Kidney (tissue), 22 donors: ENCODE measurements at places on chromosomes 5 and 9. TPM values are rescaled to one million over a fixed set of nuclear protein-coding genes. Genes with fewer than 3 reads are reported as not detected.

The VLDLR gene
- total RNA-seq = 24.2 TPM

The OCLN gene
- total RNA-seq = 127 TPM

The ECM2 gene
- 7.6 TPM for total RNA-seq

The EQTN gene
- total RNA-seq = 1.4 TPM

The MLLT3 gene
- total RNA-seq = 19.7 TPM

The CORO2A gene
- 5.3 TPM for total RNA-seq

The HMCN2 gene
- total RNA-seq = 8.6 TPM

The MEIKIN gene
- 0.63 TPM for total RNA-seq

The JADE2 gene
- 99.6 TPM for total RNA-seq

The F2RL1 gene
- 51.9 TPM for total RNA-seq

GRCh38 chr5:133396814-133397213, 215.5 kb downstream of the FSTL4 start:
- no peaks in the 10 kb centered on the region for H3K27me3 ChIP-seq
- no peak for DNase-seq
- no peak overlapping the region for H3K4me3 ChIP-seq
- H3K36me3 ChIP-seq = no peaks in the 10 kb centered on the region
- no peaks in the 10 kb centered on the region for H3K4me1 ChIP-seq

GRCh38 chr5:25285136-25285535, 640.4 kb upstream of the CDH10 start:
- H3K4me1 ChIP-seq = no peaks in the 10 kb centered on the region
- no peak for DNase-seq

DNA sequence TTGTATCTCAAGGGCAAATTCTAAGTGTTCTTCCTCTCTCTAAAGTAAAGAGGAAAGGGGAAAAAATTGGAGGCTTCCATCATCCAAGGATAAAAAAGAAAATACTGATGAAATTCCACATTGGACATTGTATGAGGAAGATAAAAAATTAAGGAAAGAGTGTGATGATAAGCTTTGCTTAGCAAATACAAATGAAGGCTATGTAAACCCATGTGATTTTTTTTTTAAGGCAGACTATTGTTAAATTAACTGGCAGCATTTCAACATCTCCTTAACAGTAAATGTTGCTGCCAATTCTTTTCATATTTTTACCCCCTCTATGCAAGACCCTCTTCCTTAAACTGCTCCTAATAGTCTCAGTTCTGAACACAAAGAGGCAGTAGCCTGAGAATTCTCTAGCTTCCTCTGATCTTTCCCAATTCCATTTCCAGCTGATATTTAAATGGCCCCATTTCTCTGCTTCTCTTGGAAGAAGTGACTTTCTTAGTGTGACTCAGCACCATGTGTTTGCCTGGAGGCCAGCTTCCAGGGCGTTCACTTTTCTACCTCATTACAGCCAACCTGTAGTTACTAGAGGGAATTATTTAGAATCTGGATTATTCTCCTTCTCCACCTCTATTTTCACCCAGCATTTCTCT, 159.7 kb downstream of the TLE1 start:
- H3K27ac ChIP-seq = no peak overlapping the region
- no peak overlapping the region for H3K4me3 ChIP-seq
- H3K27me3 ChIP-seq = no peaks in the 10 kb centered on the region
- no peaks in the 10 kb centered on the region for H3K36me3 ChIP-seq
- no peak for DNase-seq
- H3K4me1 ChIP-seq = no peaks in the 10 kb centered on the region

DNA sequence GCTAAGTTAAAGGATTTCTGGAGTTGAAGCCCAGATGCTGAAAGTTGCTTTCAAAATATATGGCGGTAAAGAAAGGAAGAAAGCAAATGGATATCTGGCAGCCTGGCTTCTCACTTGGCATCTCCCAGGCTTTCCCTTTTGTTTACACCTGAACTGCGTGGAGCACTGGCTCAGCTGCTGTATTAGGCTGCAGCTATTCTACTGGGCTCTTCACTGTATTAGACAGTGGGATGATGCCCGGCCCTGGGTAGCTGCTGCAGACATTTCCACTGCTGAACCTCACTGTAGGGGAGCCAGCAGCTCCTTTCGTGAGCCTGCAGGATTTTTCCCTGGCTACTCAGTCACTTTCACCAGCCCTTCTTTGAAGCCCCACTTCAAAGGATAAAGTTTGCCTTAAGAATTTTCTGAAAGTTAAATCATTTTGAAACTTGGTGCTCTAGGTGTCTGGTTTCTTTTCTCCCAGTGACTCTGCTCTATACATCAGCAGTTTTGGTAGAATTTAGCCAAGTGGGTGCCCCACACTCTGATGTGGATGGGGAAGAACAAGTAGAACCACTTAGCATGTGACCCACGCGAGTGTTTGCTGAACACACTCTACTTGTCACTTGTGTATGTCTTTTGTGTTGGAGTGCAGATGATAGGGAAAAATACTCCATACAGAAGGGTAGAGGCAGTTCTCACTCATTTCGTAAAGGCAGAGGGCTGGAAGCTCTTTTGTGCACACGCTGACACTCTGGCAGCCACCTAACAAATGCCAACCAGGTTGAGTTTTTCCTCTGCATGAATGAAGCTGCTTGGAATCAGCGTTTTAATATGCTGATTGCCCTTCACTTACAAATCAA, 49.9 kb downstream of the C9orf152 start:
- H3K36me3 ChIP-seq = peaks cover 2% of the 10 kb centered on the region
- no peak overlapping the region for H3K27ac ChIP-seq
- DNase-seq = no peak
- H3K27me3 ChIP-seq = no peaks in the 10 kb centered on the region
- peaks cover 2% of the 10 kb centered on the region for H3K4me1 ChIP-seq

DNA sequence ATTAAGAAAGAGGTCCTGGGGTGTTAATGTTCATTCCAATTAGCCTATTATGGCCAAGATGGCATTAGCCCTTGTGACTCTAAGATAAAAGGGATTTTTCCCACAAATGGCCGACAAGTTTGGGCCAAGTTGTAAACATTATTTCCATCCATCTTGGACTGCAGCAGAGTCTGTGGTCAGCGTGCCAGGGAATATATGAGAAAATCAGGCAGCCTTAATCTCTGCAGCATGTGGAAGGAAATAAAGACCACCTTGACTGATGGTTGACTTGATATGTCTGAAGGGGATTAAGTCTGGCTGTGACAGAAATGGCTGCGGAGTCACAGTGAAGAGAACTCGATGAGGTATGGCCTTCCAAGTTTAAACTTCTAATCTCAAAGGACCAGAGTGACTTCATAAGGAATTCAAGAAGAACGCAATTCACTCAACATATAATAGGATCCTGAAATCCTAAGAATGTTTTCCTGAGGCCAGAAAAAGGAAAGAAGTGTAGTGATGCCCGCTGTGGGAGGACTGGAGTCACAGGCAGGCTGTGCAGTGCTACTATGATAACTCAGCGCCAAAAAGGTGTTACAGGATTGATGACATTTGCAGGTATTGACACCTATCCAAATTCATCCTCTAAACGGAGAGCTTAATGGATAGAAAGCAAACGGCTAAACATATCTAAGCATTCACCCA, 287.1 kb downstream of the SEC61B start:
- H3K4me3 ChIP-seq = no peak overlapping the region
- no peak for DNase-seq
- no peaks in the 10 kb centered on the region for H3K27me3 ChIP-seq
- no peaks in the 10 kb centered on the region for H3K36me3 ChIP-seq
- no peaks in the 10 kb centered on the region for H3K4me1 ChIP-seq

DNA sequence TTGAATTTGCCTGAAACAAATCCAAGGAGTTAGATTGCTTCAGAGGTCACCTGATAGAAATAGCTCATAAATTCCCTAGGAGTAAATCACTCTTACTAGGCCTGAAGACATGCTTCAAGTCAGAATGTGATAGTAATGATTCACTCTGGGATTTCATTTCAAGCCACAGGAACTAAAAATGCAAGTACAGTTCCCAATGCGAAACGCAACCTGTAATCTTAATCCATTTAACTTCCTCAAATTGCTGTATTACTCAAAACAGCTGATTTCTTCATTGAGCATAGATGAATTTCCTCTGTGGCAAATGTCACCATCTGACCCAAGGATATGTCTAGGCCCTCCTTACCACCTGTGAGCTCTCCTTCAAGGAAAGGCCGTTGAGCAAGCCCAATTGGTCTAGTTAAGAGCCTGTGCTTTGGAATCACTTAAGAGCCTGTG, 32.1 kb upstream of the IL6ST start:
- DNase-seq = no peak
- no peaks in the 10 kb centered on the region for H3K27me3 ChIP-seq
- H3K36me3 ChIP-seq = no peaks in the 10 kb centered on the region

DNA sequence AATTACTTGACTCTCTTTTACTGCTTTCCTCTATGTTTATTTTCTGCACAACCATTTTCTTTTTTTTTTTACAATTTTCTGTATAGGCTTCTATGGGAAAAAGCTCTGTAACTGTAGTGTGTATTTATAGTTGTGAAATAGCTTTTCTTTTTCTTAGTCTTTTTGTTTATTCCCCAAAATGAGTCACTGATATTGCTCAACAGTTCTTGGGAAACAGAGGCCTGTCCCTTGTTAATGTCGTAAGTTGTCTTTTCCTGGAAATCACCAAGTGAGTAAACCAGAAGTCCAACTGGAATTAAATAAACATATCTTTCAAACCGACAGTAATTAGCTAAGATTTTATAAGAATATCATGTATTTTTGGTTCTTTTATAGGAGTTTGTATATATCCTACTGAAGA, 325.1 kb upstream of the PRR16 start:
- no peak overlapping the region for H3K4me3 ChIP-seq
- H3K36me3 ChIP-seq = no peaks in the 10 kb centered on the region
- peak; percentile 36 for DNase-seq
- no peaks in the 10 kb centered on the region for H3K4me1 ChIP-seq
- H3K27ac ChIP-seq = no peak overlapping the region
- no peaks in the 10 kb centered on the region for H3K27me3 ChIP-seq

GRCh38 chr5:14726066-14726838, 61.7 kb downstream of the OTULIN start:
- no peaks in the 10 kb centered on the region for H3K36me3 ChIP-seq
- peaks cover 2% of the 10 kb centered on the region for H3K4me1 ChIP-seq
- H3K27me3 ChIP-seq = no peaks in the 10 kb centered on the region
- H3K27ac ChIP-seq = no peak overlapping the region
- no peak overlapping the region for H3K4me3 ChIP-seq
- DNase-seq = no peak

GRCh38 chr9:124014956-124015660, 3.5 kb downstream of the LHX2 start:
- H3K27me3 ChIP-seq = peaks cover 52% of the 10 kb centered on the region
- H3K4me1 ChIP-seq = no peaks in the 10 kb centered on the region
- no peak overlapping the region for H3K4me3 ChIP-seq

- DNase-seq = no peak
- no peak overlapping the region for H3K4me3 ChIP-seq
- no peaks in the 10 kb centered on the region for H3K36me3 ChIP-seq
- H3K27ac ChIP-seq = no peak overlapping the region
Observed at GRCh38 chr9:92181296-92181695, 66.1 kb upstream of the SPTLC1 start.

DNA sequence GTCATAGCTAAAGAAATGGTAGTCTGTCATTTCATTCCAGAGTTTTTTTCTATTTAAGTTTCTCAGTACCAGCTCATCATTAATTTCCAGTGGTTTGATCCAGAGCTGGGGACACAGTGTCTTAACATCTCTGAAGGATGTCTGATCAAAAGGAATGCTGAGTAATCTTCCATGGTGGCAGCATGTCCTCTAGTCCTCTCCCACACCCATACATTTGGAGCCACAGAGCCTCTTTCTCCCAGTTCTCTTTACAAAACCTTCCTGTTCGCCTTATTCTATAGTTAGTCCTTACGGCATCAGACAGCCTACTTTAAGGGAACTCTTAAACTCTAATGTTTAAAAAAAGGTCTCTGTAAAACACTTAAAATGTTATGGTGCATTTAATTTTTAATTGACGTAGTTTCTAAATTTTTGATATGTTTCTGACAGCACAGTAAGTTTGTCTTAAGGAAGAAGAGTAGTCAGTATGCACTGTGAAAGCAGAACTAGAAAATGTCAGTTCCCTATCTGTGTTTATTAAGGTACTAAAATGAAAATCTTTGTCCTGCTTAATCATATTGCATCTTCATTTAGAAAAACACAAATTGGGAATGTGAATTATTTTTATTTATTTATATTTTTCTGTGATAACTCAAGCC, 96.8 kb downstream of the INIP start:
- no peak overlapping the region for H3K27ac ChIP-seq
- no peaks in the 10 kb centered on the region for H3K4me1 ChIP-seq
- H3K36me3 ChIP-seq = peaks cover 4% of the 10 kb centered on the region
- H3K27me3 ChIP-seq = no peaks in the 10 kb centered on the region

- DNase-seq = no peak
- H3K4me1 ChIP-seq = no peaks in the 10 kb centered on the region
- no peak overlapping the region for H3K27ac ChIP-seq
- H3K27me3 ChIP-seq = no peaks in the 10 kb centered on the region
- H3K4me3 ChIP-seq = no peak overlapping the region
Observed at GRCh38 chr5:127924606-127925005, 159.0 kb upstream of the SLC12A2 start.

GRCh38 chr9:112917047-112917986, 26.6 kb upstream of the SLC46A2 start:
- H3K27me3 ChIP-seq = no peaks in the 10 kb centered on the region
- H3K36me3 ChIP-seq = no peaks in the 10 kb centered on the region
- H3K4me3 ChIP-seq = no peak overlapping the region
- DNase-seq = no peak

GRCh38 chr9:70352802-70353201, 61.7 kb downstream of the KLF9 start:
- peaks cover 1% of the 10 kb centered on the region for H3K36me3 ChIP-seq
- no peak overlapping the region for H3K4me3 ChIP-seq
- H3K27ac ChIP-seq = no peak overlapping the region

DNA sequence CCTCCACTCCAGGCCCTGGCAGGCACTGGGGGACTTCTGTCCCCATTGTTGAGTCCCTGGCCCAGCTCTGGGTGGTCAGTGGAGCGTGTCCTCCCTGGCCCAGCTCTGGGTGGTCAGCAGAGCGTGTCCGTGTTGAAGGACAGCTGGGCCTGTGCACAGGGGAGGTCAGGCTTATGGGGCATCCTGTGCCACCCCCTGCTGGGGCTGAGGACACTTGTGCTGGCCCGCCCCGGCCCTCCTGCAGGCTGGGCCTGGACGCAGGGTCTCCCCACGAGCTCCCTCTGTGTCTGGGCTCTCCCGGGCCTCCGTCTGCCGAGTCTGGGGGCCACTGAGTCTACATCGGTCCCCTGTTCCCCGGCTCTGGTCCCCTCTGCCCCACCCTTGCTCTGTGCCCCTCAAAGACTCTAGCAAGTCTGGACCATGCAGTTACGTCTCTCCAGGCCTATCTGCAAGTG, 11.5 kb upstream of the CLIC3 start:
- no peaks in the 10 kb centered on the region for H3K27me3 ChIP-seq
- H3K27ac ChIP-seq = no peak overlapping the region
- DNase-seq = peak; percentile 46
- no peak overlapping the region for H3K4me3 ChIP-seq
- no peaks in the 10 kb centered on the region for H3K36me3 ChIP-seq
